ENCODE measurements at places on chromosomes 4 and X.

- DNase-seq = no peak
Observed at GRCh38 chrX:150536455-150537116, 31.8 kb upstream of the MTM1 start.

DNA sequence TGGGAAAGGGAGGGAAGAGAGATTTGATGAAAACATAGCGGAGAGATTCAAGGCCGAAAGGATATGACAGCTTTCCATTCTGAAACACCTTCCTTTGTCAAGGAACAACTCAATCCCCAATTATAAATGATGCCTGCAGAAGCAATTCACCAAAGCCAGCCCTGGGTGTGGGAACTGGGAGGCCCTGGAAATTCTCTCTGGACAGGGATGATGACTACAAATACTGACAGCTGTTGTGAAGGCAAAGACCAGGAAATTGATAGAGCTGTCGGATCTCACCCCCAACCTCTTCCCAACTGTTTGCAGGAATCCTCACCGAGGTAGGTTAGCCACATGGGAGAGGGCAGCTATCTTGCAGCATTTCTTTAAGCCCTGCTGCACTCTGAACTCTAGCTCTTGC is 54.3 kb downstream of the CCDC149 start:
- DNase-seq = no peak

DNA sequence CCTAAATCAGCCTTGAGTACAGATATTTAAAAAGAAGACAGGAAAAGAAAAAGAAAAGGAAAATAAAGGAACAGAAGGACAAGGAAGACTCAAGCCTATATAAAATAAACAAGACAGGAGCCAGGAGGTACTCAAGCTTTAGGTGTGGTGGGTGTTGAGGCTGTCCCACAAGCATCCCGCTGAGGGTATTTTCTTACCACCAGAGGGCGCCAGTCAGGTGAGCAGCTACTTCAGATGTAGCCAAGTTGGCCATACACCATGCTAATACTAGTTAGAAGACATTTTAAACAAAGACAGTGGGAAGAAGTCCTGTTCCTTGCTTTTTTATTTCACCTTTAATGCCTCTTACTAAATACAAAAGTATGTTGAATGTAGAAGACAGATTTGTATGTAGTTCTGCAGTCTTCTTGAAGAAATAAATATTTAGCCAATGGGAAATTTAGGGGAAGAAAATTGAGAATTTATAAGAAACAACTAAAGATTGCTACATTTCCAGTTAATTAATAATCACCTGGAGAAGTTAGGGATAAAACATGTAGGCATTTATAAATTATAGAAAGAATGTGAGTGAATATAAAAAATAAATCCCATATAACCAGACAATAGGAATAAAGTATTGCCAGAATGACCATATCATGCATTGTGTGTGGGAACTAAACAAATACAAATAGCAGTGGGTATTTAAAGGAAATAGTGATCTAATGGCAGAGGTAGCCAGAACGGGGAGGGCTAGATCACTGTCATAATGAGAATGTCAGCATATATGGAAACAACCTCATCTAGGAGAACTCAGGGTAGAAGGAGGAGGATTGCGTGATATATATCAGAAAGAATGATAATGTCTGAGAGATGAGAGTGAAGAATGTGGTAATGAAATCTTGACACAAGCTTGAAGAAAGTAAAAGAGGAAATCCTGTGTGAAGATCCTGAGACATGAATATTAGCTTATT is 71.0 kb downstream of the MTHFD2L start:
- DNase-seq = peak; percentile 89

DNA sequence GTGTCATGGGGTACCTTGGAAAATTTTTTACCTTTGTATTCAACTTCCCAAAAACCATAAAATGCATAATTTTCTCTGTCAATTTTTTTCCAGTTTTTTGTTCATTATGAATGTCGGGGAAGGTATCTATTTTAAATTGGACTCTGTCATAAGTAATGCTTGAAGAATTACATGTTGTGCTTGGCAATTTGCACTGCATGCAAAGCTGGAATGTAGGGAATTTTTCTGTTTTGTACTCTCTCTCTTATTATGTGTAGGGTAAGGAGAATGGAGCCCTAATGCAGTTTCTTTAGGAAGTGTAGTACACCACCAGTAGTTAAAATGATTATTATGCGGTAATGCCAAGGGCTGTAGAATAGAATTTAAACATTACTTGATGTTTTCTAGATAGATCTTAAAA is 137.7 kb upstream of the LIMCH1 start:
- peak; percentile 4 for DNase-seq

GRCh38 chr4:81905971-81906370 is 434.3 kb upstream of the RASGEF1B start:
- DNase-seq = no peak

DNA sequence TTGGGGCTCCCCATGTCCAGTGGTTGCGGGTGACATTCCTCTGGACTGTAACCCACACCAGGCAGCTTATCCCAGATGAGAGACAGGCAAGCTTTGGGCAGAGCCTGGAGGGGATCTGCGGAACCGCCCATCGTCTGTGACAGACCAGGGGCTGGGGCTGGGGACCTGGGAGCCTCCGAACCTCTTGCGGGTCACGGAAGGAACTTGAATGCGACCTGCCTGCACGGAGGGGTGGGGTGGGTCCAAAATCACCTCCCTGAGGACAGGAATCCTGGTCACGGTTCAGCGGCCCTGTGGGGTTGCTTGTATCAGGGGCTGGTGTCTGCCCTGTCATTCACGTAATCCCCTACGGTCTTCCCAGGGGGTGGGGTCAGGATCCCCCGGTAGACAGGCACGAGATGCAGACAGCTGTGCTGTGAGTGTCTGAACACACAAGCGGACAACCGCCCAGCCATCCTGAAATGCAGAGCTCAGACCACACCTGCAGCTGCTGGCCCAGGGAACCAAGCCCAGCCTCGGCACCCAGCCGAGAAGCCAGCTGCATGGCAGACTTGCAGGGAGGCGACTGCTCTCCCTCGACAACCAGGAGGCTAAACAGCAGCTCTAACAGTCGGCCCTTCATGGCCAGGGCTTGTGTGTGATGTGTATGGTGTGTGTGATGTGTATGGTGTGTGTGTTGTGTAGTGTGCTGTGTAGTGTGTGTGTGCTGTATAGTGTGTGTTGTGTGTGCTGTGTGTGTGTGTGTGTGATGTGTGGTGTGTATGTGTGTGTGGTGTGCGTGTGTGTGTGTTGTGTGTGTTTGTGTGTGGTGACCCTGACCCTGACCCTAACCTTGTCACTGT is 105.9 kb upstream of the ADRA2C start:
- no peak for DNase-seq

GRCh38 chr4:140053185-140053584 is 100.8 kb downstream of the MAML3 start:
- DNase-seq = no peak

DNA sequence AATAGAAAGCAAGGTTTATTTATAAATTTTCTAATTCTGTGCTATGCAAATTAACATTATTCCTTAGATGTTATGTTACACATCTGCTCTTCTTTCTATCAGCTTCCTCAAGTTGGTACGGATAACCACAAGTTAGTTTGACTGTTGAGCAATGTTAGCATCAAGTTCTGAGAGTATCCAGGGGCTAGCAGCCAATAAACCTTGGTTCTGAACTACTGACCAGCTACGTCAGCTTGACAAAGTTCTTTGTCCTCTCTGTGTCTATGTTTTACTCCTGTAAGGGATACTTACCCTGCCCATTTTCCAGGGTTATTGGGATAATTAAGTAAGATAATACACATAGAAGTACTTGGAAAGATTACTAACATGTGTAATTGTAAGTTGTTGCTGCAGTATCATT is 8.1 kb upstream of the TEX13A start:
- DNase-seq = no peak

- DNase-seq = no peak
Observed at GRCh38 chrX:117996408-117996807, 120.2 kb downstream of the KLHL13 start.

GRCh38 chr4:67550451-67550850 is 5.1 kb upstream of the CENPC start:
- no peak for DNase-seq

GRCh38 chr4:24416293-24416692 is 168.1 kb downstream of the DHX15 start:
- DNase-seq = no peak

GRCh38 chr4:87053802-87054767 is 119.3 kb downstream of the AFF1 start:
- DNase-seq = no peak

- DNase-seq = no peak
Observed at GRCh38 chr4:178894126-178894525, 1451.9 kb upstream of the AGA start.

DNA sequence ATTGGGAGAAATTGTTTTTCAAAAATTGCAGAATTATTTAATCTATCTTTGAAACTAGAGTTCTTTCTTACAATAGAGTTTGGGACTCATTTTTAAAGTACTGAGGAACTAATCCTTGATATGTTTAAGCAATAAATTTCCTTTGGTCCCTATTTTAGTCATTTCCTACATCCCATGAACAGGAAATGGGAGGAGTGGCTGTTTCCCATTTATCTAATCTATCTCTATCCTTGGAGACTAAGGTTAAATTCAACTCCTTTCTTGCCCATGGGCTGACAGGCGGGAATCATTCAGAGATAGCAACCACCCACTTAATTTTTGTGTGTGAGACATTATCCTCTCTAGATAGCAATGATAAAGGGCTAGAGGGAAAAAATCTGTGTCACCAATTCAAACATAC is 131.6 kb upstream of the EMCN start:
- peak; percentile 39 for DNase-seq

DNA sequence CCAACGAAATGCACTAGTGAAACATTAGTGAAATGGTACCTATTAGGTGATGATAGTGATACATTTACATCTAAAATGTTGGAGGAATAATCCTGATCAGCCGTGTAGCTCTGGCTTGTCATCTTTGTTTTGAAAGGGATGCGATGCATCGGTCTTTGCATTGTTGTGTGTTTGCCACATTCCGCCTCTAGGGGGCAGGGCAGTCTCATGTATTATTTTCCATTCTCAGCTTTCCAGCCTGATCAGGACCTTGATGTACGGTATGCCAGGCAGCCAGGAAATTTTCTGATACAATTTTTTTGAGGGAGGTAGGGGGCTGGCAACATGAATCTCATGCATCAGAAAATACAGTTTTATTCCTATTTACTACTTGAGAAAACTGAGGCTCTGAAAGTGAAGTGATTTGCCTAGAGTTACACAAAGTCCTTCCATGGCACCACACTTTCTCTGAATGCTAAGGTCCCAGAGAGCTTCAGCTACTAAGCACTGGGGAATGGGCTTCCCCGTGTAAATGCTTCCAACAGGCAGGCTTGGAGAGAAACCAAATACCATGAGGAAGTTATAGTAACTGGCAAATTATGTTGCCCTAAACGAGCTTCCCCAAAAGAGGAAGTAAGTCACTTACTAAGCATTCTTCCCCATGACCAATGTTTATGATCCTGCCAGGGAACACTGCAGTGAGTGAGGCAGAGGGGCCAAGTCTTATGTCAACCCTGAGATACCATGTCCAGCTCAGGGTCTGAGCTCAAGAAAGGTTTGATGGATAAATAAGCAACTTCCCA is 31.8 kb upstream of the IQSEC2 start:
- DNase-seq = peak; percentile 57

GRCh38 chrX:40971736-40972135 is 113.5 kb upstream of the USP9X start:
- no peak for DNase-seq

DNA sequence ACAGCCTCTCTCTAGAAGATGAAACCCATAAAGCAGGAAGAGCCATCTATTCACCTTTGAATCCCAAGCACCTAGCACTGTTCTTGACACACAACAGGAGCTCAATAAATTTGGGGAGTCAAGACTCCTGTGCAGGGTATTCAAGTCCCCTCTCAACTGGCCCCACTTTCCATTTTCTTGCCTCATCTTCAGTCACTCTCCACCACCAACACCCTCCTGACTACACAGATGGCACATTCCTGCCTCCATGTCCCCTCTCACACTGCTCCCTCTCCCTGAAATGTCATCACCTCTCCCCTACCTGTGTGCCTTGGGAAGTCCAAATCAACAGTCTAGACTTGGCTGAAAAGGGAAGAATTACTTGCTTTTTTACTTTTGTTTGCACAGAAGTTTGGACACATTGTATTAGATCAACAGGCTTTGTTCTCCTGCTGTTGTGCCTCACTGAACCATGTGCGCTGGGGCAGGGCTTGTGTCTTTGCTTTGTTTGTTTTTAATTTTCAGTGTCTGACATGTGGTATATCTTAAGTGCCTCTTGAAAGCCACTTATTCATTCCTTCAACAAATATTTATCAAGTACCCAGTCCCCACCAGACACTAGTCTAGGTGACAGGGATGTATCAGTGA is 85.1 kb downstream of the APBB2 start:
- no peak for DNase-seq

DNA sequence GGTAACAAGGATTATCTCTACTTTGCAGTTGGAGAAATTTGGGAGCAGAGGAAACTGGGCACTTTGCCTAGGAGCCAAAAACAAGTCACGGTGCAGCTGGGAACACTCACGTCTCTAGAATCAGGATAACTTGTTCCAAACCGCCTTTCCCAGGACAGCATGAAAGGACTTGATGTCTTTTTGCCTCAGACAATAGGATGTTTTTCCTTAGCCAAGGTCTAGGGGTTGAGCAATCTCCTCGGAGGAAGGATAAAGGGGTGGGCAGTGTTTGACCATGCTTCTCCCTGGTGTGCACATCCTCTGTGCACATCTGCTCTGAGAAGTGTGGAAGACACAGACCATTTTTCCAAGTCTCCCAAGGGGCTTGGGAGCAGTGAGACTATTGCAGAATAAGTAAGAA is 1.7 kb upstream of the SPARCL1 start:
- peak; percentile 98 for DNase-seq

- no peak for DNase-seq
Observed at GRCh38 chr4:137993232-137993631, 248.9 kb downstream of the SLC7A11 start.

DNA sequence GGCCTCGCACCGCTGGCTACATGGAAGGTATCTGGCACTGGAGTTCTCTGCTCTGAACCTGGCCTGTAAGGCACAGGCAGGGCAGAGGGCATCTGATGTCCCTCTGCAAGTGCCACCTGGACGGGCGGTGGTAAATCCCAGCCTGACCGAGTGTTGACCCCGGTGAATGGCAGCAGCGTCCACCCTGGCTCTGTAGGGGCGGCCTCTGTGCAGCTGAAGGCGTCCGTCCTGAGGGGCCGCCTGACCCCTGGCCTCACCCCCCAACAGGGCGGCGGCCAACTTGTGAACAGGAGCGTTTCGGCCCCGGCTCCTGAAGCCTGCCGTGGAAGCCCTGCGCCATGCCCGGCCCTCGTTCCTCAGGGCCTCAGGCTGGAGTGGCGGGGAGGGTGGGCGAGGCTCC is 51.4 kb downstream of the CPZ start:
- no peak for DNase-seq

GRCh38 chr4:17033768-17034181 is 135.3 kb upstream of the LDB2 start:
- peak; percentile 11 for DNase-seq

DNA sequence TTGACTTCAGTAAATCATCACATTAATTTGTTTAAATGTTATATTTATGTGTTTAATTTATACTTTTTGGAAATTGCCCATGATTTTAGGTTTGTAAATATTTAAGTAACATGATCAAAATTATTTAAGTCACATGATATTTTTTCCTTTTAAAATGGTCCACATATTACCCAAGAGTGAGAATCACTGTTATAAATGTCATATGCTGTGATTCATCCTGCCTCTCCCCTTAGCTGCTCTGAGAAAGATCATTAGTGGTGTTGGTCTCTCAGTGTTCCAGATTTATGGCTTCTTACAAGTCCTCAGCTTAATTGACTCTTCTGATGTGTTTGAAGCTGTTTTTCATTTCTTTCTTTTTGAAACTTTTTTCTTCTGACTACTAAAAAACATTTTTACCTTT is 70.1 kb downstream of the SPANXN4 start:
- no peak for DNase-seq

GRCh38 chr4:108622022-108622421 is 1.6 kb downstream of the RPL34 start:
- DNase-seq = no peak

Data from fibroblast of pulmonary artery (primary cell).